ENCODE measurements at places on chromosomes 12 and 14. TPM values are rescaled to one million over a fixed set of nuclear protein-coding genes. Genes with fewer than 3 reads are reported as not detected.

DNA sequence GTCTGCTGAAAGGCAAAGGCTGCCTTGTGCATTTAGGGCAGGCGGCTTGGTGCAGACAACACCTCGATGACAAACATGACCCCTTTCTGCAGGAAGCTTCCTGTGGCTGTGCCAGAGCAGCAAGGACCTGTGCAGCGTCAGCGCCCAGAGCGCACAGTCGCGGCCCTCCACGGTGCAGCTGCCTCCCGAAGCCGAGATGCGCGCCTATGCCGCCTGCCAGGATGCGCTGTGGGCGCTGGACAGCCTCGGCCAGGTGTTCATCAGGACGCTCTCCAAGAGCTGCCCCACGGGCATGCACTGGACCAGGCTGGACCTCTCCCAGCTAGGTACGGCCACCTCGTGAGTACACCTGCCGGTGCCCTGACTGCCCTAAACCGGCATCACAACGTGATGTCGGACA, 57.3 kb downstream of the ANKRD9 start:
- DNase-seq = no peak

DNA sequence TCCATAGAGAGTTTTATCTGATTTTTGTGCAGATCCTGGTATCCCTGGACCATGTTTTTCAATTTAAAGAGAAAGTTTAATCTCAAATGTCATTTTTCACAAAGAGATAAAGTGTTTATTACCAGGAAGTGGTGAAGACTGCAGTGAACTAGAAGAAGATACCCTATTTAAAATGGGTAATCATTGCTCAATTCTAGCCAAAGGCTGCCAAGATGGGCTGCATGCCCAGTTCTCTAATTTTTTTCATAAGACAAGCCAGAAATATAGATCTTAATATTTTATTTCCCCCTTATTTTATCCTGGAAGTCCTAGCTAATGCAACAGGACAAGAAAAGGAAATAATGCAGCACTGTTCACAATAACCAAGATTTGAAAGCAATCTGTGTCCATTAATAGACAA, 343.5 kb downstream of the PCNX1 start:
- DNase-seq = no peak

DNA sequence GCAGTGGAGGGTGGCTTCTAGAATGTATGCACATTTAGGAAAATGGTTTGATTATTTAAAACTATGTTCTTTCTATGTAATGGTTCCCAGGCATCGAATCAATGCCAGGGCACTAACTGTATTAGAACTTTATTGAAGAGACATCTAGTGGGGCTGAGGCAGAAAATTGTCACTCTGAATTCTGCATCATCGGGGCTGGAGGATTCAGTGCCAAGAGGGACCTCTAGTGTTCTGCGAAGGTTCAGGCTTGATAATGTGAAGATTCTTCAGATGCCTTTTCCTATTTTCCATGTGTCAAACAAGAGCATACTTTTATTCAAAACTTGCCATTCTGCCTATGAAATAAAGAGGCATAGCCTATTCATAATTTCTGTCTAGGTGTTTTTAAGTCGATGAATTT, 146.3 kb downstream of the CAND1 start:
- DNase-seq = peak; percentile 13

DNA sequence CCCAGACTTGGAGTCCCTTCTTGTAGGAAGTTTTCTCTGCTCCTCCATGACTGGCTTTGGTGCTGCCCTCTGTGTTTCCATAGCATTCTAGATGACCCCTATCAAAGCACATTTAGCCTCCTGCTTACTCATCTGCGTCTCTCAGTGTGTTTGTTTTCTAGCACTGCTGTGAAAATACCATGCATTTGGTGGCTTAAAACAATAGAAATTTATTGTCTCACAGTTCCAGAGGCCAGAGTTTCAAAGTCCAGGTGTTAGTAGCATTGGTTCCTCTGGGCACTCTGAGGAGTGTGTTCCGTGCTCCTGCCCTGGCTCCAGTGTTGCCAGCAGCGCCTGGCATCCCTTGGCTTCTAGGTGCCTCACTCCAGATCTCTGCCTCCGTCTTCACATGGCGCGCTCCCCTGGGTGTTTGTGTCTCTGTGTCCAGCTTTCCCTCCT, 86.1 kb downstream of the CACNA1C start:
- no peak for DNase-seq

The ALG10 gene
- total RNA-seq = 12.3 TPM
